Activated CD4-positive, alpha-beta T cell treated with anti-CD3 and anti-CD28 coated beads, Interleukin-2, amount 50 U/mL, for 1 hour (primary cell): ENCODE measurements at places on chromosomes 12 and 14.
A peak's percentile ranks its signal among the peaks of the same experiment; 100 is the strongest.

- no peak for DNase-seq
Observed at GRCh38 chr12:22684140-22685118, 59.5 kb downstream of the ETNK1 start.

- DNase-seq: no peak
Observed at GRCh38 chr12:108711489-108712164, 19.7 kb downstream of the CORO1C start.

DNA sequence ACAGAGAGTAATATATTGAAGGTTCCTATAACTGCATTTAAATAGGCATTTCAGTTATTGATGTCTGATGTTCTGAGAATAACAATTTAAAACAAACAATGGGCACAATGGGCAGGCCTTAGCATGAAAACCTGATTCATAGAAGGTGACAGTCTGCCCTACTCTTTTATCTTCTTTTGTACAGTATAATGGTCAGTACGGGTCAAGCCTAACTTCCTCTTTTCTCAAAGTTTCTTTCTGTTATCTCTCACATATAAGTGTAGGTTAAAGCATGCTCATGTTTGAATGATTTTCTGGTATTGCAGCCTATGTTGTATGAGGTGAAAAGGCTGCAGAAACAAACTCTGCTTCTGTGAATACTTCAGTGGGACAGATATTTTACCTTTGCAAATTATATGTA is 14.2 kb downstream of the FKBP3 start:
- DNase-seq: no peak

DNA sequence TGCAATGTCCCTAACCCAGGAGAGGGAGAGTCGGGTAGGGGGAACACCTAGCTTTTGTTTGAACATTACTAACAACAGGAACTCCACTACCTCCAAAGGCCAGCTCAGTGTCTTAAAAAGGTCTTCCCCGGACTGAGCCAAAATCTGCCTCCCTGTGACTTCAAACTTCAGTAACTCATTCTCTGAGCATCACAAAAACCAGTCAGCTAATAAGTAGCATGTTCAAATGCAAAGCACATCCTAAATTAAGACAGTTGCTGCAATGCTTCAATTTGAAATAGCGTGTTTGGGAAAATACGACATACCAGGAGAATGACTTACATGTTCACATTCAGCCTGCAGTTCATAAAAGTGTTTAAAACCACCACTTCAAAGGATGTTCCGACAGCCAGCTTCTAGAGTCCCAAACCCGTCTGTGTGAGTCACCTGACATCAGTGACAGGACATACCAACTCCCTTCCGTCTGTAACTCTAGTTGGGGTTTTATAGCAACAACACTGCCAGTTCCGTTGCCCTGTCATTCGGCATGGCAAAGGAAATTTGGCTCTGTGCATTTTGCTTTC is 13.0 kb downstream of the ZFP36L1 start:
- peak; percentile 58 for DNase-seq

GRCh38 chr12:6606331-6607131 is 648 bp downstream of the CHD4 start:
- DNase-seq: peak; percentile 65

GRCh38 chr12:88267630-88268029 is 125.5 kb downstream of the TMTC3 start:
- no peak for DNase-seq

DNA sequence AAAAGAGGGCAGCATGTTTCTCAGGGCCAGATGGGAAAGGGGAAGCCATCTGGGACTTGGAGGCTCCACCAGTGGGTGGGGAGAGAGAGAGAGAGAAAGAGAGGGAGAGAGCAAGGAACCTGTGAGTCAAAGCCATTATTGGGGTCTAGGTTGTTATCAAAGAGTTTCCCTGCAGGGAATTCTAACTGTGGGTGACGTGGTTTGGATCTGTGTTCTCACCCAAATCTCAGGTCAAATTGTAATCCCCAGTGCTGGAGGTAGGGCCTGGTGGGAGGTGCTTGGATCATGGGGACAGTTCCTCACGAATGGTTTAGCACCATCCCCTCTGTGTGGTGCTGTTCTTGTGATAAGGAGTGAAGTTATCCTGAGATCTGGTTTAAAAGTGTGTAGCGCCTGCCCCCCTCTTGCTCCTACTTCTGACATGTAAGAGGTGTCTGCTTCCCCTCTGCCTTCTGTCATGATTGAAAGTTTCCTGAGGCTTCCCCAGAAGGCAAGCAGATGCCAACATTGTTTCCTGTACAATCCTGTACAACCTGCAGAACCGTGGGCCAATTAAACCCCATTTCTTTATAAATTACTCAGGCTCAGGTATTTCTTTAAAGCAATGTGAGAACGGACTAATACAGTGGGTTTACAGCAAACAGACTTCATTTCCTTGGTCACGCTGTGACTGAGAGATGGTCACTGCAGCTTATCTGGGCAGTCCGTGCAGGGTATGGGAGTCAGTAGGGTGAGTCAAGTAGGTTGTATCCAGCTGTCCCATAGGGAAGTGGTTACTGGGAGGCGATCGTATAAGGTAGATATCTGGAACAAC is 52.4 kb downstream of the CCDC91 start:
- no peak for DNase-seq

GRCh38 chr12:127393896-127394295 is 873.1 kb upstream of the TMEM132C start:
- DNase-seq: no peak

DNA sequence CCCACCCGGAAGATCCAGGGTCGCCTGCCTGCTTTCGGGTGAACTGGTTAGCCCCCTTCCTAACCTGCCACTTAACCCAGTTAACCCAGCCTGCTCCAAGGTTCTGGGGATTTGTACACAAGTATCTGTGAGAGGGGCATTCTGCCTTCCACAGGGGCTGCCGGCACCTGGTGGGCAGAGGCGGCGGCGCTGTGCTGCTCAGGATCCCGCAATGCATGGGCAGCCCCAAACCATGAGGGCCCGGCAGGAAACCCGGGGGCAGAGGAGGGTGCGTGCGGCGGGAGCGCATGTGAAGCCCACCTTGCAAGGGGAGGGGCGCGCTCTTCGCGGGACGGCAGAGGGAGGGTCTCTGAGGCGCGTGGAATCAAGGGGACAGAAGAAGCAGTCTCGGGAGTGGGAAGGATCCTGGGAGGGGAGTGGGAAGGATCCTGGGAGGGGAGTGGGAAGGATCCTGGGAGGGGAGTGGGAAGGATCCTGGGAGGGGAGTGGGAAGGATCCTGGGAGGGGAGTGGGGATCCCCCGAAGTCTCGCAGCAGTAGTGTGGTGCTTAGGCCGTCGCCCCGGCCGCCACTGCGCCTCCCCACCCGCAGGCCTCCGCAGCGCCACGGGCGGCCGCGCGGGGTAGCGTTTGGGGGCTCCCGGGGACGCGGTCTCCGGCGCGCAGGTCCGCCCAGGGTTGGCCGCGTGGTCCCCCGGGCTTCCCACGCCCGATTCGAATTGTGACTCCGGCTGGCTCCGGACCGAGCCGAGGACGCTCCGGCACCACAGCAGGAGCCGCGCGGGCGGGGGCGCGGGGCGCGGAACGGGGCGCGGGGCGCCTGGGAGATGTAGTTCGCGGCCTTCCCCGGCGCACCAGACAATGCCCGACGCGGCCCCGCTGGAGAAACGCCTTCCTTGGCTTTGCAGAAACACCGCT is 4.9 kb upstream of the MTA1 start:
- DNase-seq: peak; percentile 56

DNA sequence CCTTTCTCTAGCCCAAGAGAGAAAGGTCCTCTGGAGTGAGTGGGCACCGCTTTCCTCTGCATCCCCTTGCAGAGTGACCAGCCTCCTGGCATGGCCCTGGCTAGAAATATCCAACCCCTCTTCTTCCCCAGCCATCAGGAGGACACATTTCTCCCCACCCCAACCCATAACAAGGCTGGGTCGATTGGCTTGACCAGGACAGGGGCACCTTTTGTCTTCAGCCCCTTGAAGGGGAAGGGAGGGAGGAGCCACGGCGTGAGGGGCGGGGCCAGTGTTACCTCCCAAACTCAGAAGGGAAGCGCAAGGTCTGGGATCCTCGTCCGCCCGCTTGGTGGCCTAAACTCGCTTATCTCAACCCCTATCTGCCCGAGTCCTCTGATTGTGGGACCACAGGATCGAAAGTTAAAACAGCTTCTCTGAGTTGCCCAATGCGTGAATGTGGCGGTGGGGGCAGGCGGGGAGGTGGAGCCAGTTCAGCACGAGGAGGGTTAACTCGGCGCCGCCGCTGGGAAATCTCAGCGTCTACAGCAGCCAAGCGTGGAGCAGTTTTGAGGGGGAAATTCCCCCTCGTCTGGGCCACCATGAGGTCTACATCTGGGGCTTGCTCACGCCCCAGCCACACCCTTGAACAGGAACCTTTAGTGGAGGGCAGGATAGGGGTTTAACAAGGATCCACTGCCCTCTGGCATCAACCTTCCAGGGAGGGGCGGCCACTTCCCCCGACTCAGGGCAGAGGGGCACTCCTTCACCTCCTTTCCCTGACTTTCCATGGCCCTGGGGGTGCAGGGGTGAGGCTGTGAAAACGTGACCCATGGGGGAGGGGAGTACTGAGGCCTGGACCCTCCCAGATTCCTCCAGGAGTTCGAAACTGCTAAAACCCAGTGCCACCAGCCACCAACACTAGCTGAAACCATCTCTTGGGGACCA is 795 bp downstream of the STAT6 start:
- DNase-seq: peak; percentile 72

DNA sequence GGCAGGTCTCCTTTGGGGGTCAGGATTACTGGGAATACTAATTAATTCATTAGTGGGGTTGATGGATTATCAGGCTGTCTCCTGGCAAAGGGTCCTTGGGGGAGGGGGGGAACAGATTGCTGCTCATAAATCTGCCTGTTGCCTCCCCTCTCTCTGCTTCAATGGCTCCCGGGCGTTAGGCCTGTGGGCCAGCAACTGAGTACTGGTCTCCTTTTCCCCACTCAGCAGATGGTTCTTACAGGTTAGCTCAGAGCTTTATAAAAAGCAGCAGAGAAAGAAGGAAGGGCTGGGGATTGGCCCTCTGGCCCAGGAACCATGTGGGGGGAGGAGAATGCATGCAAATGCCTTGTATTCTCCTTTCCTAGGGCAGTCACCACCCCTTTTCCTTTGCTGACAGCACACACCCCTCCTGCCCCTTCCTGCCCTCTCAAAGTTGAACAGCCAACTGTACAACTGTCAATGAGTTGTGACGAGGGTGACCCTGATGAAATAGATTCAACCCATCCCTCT is 2.3 kb upstream of the NEUROD4 start:
- DNase-seq: no peak

GRCh38 chr14:61345151-61345482 is 23.7 kb downstream of the PRKCH start:
- no peak for DNase-seq

DNA sequence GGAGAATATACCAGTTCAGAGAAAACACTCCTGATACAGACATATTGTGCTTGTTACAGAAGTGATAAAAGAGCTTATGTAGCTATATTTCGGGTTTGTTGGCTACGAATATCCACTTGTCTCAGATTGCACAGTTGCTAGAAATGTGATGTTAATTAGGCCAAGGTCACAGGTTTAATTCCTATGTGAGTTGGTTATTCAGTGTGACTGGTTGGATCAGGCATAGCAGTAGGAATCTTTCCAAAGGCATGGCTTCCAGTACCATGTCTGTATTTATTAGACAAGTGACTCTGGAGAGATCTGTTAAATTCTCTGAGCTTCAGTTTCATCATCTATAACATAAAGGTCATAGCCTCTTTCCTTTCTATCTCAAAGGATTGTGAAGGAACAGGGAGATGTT is 152.7 kb upstream of the KITLG start:
- no peak for DNase-seq

DNA sequence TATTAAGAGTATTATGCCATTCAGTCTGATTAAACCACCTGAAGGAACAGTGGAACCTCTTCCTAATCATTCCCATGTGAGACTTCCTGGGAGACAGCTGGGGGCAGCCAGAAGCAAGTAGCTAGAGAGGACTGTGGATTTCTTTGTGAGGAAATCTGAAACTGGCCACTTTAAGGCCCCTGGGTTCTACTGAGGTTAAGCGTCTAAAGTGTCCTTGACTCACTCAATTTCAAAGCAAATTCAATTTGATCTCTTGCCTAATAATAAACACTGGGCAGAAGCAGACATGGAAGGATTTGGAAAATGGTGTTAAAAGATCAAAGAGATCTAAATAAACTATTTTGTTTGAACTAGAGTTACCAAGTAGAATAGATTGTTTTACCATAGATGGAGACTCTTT is 909.9 kb downstream of the NRXN3 start:
- DNase-seq: no peak

- DNase-seq: no peak
Observed at GRCh38 chr14:99075061-99075460, 196.9 kb downstream of the BCL11B start.

- no peak for DNase-seq
Observed at GRCh38 chr12:25816637-25817036, 141.8 kb upstream of the RASSF8 start.

DNA sequence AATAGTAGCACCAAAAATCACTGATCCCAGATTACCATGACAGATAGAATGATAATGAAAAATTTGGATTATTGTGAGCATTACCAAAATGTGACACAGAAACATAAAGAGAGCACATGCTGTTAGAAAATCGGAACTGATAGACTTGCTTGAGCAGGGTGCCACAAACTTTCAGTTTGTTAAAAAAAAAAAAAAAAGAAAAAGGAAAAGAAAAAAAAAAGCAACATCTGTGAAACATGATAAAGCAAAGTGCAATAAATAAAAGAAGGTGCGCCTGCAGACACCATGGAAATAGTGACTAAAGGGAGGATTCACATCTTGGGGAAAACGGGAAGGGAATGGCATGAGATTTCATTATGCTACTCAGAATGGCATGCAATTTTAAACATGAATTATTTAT is 6.6 kb upstream of the PARP11 start:
- no peak for DNase-seq

GRCh38 chr14:69983317-69983716 is 104.1 kb downstream of the SMOC1 start:
- DNase-seq: no peak

GRCh38 chr12:131025939-131026702 is 72.4 kb downstream of the ADGRD1 start:
- no peak for DNase-seq

DNA sequence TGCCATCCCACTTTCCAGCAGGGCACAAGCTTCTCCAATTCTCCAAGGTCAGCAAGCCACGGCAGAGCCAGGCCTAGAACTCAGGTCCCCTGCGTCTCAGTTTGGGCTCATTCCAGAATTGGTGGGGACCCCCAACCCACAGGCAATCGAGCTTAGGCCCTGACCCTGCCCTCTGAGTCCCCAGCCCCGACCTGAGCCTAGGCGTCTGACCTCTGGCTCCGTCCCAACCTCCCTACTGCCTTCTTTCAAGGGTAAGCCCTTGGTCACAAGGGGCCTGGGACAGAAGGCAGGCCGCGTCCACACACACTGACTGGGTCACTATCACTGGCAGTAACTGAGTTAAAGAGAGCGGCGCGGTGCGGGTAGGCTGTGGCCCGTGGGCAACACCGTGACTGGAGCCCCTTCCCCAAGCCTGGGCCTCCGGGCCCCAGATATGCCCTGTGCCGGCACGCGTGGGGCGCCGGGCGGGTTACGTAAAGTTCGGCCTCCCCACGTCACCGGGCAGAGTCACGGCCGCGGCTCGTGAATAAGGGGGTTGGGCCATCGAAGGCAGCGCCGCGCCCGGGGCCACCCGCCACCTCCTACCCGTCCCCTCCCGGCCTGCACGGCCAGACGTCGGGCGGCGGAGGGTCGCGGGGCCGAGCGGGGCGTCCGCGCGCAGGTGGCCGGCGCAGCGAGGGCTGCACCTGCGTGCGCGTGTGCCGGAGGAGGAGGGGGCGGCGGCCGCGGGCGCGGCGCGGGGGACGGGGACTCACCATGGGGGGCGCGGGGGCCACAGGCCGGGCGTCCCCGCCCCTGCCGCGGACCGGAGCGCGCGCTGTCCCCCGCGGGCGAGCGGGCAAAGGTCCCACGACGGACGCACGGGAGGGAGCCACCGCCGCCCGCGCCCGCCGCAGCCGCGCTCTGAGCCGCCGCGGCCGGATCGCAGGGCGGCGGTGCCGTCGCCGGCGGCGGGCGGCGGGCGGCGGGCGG is 516 bp downstream of the ANKRD9 start:
- DNase-seq: peak; percentile 19
